ENCODE measurements at places on chromosomes 2 and 18.

GRCh38 chr2:1234731-1235308, 178.4 kb upstream of the TPO start:
- no peak for DNase-seq

DNA sequence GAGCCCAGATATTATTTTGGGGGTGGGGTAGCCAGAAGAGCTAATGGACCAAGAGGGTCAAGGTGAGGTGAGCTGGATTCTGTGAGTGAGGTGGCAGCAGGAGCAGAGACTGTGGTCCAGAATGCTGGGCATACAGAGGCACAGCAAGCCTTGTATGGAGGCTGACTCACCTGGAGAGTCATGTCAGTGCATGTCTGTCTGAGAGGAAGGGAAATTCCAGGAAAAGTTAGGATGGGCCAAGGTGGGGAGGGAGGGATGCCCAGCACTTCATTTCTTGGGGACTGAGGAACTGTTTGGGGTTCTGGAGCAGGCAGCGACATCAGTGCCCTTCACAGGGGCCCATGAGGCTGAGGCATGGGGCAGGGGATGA, 21.1 kb downstream of the PER2 start:
- DNase-seq, result no peak

DNA sequence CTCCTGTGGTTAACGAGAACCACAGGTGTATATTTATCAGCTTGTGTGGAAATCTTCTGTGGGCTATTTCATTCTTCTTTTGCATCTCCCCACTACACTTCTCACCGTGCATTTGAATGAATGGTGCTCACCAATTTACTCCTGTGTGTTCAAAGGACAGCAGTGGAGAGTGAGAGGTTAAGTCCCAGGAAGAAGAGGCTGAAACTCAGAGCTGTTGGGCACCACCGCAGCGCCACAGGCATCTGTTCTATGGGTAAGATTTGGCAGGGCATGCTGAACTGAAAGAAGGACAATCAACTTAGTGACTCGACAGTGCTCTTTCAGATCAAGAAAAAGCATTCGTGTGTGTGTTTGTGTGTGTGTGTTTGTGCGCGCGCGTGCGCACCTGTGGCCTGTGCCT, 297.9 kb upstream of the SIX2 start:
- DNase-seq, result no peak

DNA sequence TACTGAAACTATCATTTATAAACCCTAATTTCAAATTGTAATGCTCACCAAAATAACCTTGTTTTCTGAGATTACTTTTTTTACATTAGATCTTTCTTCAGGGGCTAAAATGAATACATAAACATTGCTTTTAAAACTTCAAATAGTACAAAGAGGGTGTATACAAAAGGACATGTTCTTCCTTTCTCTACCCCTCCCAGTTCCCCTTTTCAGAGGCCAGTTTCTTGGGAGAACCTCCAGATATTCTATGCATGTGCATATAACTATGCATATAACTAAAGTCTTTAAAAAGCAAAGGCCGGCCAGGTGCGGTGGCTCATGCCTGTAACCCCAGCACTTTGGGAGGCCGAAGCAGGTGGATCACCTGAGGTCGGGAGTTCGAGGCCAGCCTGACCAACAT, 10.6 kb upstream of the FAM117B start:
- no peak for DNase-seq

GRCh38 chr18:3692113-3692621, 242.2 kb downstream of the TGIF1 start:
- DNase-seq, result no peak

DNA sequence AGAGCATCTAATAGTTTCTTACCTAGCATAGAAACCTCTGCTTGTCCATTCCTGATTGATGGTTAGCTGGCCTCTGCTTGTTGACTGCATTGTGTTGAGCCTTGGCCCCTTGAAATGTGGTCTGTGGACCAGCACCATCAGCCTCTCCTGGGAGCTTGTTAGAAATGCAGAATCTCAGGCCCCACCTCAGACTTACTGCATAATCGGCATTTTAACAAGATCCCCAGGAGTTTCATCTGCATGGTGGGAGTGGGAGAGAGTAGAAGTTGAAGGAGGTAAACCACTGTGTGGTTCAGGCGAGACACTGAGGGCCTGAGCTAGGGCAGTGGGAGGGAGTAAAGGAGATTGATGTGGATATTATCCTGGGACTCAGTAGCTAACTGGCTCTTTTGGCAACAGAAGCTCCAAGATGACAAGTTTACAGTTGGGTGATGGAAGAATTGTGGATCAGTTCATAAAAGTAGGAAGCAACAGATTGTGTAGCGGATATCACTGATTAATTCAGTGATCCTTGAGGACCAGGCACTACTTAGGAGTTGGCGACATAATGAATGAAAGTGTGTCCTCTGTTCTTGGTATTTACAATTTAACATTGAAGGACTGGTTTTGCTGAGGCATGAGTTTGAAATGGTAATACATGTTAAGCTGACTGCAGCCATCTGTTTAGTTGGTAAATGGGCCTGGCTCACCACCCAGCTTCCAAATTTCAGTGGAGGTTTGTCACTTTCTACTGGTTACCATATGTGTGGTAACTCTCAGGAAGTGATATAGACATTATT, 20.9 kb downstream of the PHLPP1 start:
- no peak for DNase-seq

- no peak for DNase-seq
Measured at GRCh38 chr2:168541858-168542257, 85.8 kb downstream of the CERS6 start.

DNA sequence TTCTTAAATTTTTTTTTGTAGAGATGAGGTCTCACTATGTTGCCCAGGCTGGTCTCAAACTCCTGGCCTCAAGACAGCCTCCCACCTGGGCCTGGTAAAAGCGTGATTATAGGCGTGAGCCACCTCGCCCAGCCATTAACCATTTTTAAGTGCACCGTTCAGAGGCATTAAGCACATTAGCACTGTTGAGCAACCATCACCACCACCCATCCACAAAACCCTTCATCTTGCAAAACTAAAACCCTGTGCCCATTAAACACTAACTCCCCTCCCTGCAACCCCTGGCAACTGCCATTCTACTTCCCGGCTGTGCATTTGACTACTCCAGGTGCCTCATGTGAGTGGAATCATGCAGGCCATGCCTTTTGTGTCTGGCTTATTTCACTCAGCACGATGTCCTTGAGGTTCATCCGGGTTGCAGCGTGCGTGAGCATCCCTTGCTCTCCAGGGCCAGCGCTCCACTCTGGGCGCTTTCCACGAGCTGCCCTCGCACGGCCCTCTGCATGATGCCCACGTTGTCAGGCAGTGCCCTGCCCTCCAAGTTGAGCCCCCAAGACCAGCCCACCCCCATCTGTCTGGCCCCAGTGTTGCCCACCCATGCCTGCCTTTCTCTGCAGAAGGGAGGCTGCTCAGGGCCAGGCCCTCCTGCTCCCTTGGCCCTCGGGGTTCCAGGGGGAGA, 63.0 kb upstream of the GLI2 start:
- no peak for DNase-seq

- no peak for DNase-seq
Measured at GRCh38 chr18:45444040-45444439, 171.2 kb upstream of the SLC14A2 start.

- DNase-seq, result no peak
Measured at GRCh38 chr2:154603682-154604081, 94.8 kb upstream of the KCNJ3 start.

- no peak for DNase-seq
Measured at GRCh38 chr2:19802086-19802841, 99.5 kb downstream of the TTC32 start.

DNA sequence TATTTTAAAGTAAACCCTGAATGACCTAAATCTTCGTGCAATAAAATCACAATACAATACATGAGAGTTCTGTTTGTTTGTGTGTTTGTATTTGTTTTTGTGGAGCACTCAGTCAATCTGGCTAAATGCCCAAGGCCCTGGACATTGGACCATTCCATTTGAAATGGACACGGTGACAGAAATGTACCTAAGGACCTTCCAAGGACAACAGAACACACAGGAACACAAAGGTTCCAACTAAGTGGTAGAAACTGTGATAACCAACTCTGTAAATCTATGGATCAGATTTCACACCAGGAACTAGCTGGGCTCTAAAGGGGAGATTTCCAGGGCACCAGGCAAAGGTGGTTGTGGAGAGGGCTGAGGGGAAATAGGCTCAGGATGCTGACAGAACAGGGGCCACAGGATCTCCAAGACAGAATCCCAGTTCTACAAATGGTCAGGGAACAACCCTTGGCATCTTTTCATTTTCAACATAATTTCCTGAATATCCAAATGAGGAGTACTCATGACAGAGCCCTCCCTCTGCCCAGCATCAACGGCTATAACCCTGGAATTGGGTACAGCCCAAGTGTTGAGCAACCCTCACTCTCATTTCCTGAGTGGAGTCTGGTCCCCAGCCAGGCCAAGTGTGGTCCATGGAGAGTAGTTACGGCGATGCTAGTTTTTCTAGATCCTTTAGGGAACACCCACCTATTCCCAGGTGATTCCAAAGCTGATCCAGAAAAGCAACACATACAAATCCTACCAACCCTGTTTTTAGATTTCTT, 78.4 kb downstream of the NCKAP5 start:
- DNase-seq, result peak; percentile 24

GRCh38 chr2:163465440-163465839, 270.4 kb downstream of the FIGN start:
- DNase-seq, result no peak

DNA sequence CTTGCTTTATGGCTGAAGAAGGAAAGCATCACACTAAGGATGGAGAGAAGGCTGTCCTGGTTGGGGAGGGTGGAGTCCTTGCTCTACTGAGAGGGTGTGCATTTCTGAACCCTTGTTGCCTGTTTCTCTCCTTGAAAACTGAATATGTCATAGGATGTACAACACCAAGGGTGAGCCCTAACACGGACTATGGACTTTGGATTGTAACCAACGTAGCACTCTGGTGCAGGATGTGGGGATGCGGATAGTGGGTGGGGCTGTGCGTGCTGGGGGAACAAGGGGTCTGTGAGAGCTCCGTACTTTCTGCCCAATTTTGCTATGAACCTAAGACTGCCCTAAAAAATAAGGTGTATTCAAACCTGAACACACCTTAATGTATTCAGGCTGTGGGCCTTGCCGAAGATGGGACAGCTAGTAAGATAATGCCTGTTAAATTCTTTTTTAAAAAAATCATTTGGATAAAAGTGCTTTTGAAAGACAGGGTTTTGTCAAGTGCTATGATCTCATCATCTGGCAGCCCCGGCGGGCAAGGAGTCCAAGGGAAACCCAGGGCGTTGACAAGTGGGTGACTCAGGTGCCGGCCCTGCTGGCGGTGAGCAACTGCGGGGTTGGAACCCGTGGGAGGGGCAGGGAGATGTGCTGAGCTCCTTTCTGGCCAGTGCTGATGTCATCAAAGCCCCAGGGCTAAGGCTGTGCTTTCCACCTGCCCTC, 54.0 kb downstream of the GATA6 start:
- DNase-seq, result peak; percentile 62

- no peak for DNase-seq
Measured at GRCh38 chr2:163066085-163066484, 227.5 kb upstream of the KCNH7 start.

- peak; percentile 6 for DNase-seq
Measured at GRCh38 chr2:238202326-238203093, 985 bp downstream of the ILKAP start.

DNA sequence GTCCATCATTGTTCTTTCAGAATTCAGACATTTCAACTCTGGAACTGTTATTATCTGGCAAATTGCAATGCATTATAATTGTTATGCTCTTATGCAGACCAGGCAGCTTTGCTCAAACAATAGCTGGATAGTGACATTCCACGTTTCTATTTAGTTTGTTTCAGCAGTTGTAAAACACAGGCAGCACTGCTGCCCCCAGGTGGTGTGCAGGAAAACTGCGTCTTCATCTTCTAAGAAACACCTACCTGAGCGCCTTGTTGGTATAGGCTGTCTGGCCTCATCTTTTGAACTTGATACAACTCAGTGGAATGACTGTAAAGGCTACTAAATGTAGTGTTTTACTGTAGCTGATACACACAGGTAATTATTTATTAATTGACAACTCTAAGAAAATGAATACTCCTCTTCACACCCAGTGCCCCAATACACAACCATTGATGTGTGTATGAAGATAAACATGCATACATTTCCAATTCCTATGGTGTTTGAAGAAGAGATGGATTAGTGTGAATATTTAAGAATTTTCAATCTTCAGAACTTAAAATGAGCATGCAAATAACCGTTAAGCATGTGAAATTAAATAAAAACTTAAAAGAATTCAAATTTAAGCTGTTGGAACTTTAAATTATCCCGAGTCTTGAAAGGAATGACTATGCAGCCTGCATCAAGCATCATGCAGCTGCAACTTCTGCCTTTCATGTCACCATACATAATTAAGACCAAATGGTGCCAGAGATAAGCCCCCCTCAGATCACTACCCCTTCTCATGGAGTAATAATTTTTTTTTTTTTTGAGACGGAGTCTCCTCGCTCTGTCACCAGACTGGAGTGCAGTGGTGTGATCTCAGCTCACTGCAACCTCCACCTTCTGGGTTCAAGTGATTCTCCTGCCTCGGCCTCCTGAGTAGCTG, 85.6 kb downstream of the CD8B2 start:
- no peak for DNase-seq

DNA sequence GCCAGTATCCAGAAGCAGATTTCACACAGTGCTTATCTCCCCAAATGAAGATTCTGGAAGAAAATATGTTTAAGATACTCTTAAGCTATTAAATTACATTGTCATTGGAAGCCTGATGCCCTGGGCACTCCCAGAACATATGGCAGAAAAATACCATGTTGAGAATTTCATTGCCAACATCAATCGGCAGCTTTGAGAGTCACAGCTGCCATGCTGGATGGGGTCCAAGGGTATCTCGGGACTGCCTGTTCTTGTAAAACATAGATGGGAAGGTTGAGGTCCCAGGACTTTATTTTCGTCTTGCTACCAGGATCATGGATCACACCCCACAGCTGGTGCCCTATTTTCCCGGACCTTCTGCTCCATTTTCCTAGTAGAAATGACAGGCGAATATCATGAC, 632.5 kb downstream of the SUCLG1 start:
- DNase-seq, result no peak

GRCh38 chr2:118349365-118349764, 261.1 kb downstream of the INSIG2 start:
- DNase-seq, result no peak

GRCh38 chr2:3754280-3754679, 50.9 kb downstream of the DCDC2C start:
- DNase-seq, result no peak

DNA sequence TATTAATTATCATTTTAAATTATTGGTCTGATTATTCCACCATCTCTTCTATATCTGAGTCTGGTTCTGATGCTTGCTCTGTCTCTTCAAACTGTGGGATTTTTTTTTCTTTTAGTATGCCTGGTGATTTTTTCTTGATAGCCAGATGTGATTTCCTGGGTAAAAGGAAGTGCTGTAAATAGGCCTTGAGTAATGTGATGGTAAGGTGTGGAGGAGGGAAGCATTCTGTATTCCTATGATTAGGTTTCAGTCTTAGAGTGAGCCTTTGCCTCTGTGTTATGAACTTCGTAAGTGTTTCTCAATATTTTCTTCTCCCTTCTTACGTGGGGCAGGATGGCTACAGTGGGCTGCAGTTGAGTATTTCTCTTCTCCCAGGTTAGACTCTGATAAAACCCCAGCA, 103.0 kb downstream of the EHBP1 start:
- DNase-seq, result no peak

Data from GM04504 (cell line).